NCI-H1092 treated with DMSO at 0.1 percent for 48 hours (cell line): ENCODE measurements at places on chromosomes 11 and 22.

DNA sequence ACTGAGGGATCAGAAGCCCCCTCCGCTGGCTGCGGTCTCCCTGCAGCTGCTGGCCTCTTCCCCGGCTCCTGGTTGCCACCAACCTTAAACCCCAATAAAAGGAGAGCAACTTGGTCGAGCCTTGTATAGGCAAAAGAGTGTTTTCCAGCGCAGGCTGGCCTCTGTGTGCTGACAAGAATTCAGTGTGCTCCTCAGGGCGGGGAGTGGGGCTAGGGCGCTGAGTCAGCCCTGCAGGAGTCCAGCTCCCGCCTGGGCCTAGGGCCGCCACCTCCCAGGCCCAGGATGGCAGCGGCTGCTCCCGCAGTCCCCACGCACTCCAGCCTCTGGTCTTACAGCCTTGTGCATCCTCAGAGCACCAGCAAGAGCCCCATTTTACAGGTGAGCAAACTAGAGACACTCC is at the start of gene SHISAL1:
Gene SHISAL1 (minus strand): TSS at position 186 of the 400 bp plus-strand sequence. CDS start 12,006 bp downstream, outside the sequence.
- DNase-seq: no peak

GRCh38 chr11:57546869-57547475 is 9.6 kb downstream of the SMTNL1 start:
- no peak for DNase-seq

GRCh38 chr11:99281331-99281730 is 260.6 kb downstream of the CNTN5 start:
- no peak for DNase-seq

- no peak for DNase-seq
These were observed 20.0 kb downstream of the FIBIN start for GRCh38 chr11:27013781-27014361.

GRCh38 chr11:92362989-92363388 is 138.4 kb downstream of the FAT3 start:
- no peak for DNase-seq

- DNase-seq: no peak
These were observed 273.4 kb downstream of the FAM76B start for GRCh38 chr11:95516175-95516574.

DNA sequence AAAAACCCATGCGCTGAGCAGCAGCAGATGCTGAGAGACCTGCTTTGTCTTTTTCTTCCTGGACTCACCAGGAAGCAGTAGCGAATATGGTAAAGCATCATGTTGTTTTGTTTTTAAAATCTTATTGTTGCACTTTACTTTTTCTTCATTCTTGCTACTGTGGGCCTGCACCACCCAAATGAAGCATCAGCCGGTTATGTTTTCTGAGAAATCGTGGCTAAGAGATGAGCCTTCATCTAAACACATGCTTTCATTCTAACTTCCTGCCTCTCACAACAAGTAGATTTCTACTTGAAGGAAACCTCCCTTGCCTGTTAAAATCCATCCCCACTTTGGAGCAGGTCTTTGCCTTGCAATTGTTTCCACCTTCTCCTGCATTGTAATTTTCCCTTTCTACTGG is 1025.9 kb downstream of the NTM start:
- DNase-seq: no peak

GRCh38 chr11:68362801-68363379 is 50.5 kb downstream of the LRP5 start:
- DNase-seq: no peak

DNA sequence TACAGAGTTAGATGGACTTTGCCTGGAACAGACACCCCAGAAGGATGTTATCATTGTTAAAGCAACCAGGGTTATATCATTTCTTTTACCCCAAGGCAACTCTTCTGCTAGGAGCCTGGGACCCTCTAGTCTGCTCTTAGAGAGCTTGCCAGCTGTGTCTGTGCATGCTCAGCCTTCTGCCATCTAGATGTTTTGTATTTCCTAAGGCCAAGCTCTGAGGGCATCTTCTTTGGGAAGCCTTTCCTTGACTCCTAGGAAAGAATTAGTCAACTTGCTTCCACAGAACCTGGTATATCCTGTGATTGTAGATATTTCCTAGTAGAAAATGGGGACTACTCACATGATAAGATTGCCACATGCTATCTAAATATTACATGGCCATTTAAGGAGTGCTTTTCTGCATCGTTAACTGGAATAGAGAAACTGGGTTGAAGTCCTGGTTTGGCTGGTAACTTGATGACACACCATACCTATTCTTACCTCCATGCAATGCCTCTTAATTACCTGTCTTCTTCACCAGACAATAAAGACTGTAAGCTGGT is 87.6 kb downstream of the STIM1 start:
- no peak for DNase-seq

DNA sequence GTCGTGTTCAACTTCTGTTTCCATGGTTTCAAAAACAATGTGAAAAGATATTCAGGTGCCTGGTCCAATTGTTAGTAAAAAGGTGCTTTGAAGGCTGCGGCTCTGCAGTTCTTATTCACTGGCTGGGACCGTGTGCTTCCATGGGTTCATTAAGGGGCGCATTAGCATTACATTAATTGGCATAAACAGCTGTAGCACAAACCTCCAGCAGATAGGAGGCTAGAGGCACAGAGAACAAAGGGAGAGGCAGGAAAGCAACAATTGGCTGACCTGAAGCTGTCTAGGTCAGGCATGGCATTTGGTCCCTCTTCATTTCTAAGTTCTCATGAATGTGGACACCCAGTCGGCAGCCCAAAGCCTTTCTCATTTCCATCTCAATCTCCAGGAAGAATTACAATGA is 16.6 kb downstream of the PAK1 start:
- no peak for DNase-seq

GRCh38 chr22:49701380-49702067 is 126.1 kb downstream of the BRD1 start:
- DNase-seq: no peak

DNA sequence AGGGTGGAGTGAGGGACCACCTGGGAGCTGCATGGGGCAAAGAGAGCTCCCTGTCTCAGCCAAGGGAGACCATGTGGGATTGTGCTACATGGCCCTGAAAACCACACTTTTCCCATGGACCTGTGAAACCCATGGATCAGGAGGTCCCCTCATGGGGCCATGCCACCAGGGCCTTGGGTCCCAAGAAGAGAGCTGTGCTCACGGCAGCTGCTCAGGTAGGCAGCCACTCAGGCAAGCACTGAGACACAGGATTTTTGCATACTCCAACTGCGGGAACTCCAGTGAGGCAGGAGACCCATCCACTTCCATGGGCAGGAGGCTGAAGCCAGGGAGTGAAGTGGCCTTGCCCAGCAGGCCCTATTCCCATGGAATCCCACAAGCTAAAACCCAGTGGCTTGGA is 190.0 kb downstream of the KCNA4 start:
- DNase-seq: no peak
